Muscle of leg (tissue), 16 donors: ENCODE measurements at places on chromosomes 6 and 20. TPM values are rescaled to one million over a fixed set of nuclear protein-coding genes. Genes with fewer than 3 reads are reported as not detected.
A peak's percentile ranks its signal among the peaks of the same experiment; 100 is the strongest.

ITPR3 gene
- 4.1 TPM for total RNA-seq

MUC21 gene
- not detected for total RNA-seq

SLC13A3 gene
- total RNA-seq: 2.7 TPM

PLA2G7 gene
- 1.2 TPM for total RNA-seq

FBXO5 gene
- total RNA-seq: 12.4 TPM

SMIM29 gene
- total RNA-seq: 12.0 TPM

SLC22A16 gene
- 0.22 TPM for total RNA-seq

KIF25 gene
- 1.8 TPM for total RNA-seq

GABRR1 gene
- 0.40 TPM for total RNA-seq

POU5F1 gene
- 0.13 TPM for total RNA-seq

SALL4 gene
- total RNA-seq: 0.18 TPM

SUMO4 gene
- 2.2 TPM for total RNA-seq

SIRPG gene
- total RNA-seq: not detected

PAQR8 gene
- 4.7 TPM for total RNA-seq

DEFB116 gene
- total RNA-seq: not detected

DNA sequence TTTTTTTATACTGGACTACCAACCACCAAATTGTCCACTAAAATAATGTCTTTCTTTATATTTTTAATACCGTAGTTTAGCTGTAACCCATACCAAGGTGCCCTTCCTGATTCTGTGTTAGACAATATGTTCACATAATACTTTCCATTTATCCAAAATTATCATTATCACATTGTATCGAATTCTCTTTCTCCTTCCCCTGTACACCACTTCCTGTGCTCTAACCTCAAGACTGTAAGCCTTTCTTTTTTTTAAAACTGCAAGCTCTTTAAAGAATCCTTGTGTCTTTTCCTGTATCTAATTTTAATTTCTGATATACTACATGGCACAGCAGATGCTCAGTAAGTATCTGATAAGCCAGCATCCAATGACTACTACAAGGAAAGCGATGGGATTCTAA, 917.5 kb downstream of the EYS start:
- no peak for DNase-seq

GRCh38 chr6:16953446-16953845, 148.4 kb upstream of the STMND1 start:
- DNase-seq: no peak

DNA sequence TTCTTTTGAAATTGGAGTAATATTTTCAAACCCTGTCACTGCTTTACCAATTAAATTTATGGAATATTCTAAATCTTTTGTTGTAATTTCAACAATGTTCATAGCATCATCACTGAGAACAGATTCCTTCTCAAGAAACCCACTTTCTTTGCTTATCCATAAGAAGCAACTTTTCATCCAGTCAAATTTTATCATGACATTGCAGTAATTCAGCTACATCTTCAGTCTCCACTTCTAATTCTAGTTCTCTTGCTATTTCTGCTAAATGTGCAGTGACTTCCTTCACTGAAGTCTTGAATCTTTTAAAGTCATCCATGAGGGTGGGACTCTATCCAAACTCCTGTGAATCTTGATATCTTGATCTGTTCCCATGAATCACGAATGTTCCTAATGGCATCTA, 132.4 kb downstream of the INSM1 start:
- no peak for DNase-seq

DNA sequence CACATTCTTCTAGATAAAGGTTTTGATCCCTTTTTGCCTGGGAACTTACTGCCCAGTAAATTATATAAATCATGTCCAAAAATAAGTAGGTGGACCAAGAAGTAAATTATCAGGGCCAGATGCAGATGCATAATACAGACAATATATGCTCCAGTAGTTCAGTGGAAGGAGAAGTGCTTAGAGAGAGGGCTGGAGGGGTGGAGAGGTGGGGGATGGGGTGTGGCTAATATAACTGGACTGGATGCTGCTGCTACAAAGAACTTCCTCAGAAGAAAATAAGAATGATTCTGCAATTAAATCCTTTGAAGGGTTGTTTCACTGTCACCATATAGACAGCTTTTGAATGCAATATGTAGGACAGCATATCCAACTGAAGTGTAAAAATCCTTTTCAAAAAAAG, 14.8 kb upstream of the TFAP2D start:
- no peak for DNase-seq

DNA sequence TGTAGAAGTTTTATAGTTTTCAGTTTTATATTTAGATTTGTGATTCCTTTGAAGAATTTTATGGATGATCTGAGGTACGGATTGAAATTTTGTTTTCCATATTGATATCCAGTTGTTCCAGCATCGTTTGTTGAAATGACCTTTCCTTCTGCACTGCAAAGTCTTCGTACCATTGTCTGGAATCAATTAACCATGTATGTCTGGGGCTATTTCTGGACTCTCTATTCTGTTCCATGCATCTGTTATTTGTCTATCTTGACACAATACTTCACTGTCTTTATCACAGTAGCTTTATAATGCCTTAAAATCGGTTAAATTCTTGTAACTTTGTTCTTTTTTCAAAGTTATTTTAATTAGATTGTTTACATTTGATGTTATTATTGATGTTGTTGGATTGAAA, 154.9 kb downstream of the FARS2 start:
- DNase-seq: no peak

- DNase-seq: no peak
Measured at GRCh38 chr6:26292709-26293108, 72.3 kb upstream of the BTN3A2 start.

DNA sequence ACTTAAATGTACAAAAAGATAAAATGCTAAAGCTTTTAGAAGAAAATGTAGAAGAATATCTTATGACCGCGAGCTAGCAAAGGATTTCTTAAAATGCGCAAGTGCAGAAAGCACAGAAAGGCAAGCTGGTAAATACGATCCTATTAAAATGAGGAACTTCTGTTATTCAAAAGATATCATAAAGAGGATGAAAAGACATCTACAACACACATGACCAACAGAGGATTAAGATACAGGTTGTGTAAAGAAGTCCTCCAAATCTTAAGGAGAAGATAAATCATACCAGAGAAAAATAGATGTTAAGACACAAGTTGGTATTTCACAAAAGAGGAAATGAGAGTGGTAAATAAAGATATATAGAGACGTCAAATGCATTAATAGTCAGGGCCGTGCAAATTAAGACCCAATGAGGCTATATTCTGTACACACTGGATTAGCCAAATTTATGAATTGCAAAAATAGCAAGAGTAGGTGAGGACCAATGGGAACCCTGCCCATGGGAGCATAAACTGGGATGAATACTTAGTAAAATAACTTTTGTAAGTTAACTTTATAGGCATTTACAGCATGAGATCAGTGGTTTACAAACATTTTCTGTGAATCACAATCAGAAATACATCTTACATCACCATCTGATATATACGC, 23.0 kb downstream of the APCDD1L start:
- DNase-seq: no peak

DNA sequence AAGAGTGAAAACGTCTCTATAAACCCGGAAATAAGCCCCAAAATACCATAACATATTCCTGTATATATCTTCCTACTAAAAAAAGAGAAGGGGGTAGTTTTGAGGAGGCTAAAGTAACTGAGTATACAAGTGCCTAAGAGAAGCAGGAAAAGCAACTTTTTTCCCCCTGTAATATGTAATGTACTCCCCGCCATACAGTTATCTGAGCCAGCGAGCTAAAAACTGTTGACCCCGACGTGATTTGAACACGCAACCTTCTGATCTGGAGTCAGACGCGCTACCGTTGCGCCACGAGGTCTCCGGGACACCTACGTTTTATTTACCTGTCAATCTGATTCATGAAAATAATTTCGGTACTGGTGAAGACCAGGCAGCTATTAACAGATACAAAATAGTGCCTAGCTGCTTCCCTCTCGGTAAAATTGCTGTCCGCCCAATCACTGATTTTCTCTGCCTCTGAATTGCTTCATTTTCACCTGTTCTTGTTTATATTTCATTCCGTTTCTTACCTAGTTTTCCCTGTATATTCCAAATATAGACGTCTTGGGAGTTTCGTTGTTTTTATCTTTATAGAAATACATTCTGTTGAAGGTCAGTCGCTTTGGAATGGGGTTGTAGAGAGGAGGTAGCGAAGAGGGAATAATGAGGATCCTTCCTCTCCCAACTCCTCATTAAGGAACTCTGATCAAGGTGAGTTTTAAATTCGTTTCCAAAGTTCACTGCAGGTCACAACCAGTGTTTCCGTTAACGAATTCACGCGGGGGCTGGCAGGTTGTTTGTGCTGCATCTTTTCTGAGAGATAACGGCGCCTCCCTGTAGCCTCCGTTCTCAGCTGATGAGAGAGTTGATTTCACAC, 33.6 kb upstream of the BTN3A2 start:
- DNase-seq: no peak

- DNase-seq: no peak
Measured at GRCh38 chr6:155103816-155104366, 108.8 kb downstream of the TIAM2 start.

- no peak for DNase-seq
Measured at GRCh38 chr20:32984196-32984595, 20.0 kb downstream of the SUN5 start.

DNA sequence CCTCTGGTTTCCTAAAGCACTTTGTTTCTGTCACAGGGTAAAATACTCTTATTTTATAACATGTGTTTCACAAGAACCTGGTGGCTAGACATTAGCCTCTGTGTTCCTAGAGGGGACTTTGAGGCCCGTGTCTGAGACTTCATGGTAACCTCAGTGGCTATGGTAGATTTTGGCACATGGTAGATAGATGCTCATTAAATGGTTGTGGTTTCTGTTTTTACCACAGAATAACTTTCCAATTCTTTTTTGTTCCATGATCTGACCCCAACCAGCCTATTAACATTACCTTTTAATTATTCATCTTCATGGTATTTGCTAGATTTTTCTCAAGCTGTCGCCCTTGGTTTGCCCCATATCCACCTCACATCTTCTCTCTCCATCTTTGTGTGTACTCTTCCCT, 34.3 kb downstream of the CCN2 start:
- DNase-seq: no peak

DNA sequence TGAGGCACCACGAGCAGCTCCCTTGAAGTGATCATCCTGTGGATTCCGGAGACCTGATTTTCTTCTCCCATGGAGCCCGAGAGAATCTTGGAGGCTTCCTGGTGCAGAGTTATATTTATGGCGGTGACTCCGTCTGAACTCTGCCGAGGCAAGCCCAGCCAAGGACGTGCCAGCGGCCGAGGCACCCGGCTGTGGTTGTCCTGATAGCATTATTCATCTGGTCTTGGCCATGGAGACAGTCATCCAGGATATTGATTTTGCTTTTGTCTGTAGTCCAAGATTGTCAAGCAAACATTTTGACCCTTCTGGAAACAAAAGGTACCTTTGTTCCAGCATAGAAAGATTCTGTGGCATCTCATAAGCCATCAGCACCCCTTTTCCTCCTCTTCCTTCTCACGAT, 163.3 kb downstream of the SCML4 start:
- DNase-seq: no peak

GRCh38 chr6:111810294-111811131, 62.7 kb downstream of the FYN start:
- DNase-seq: no peak

GRCh38 chr6:38847497-38847896, 132.4 kb downstream of the DNAH8 start:
- DNase-seq: no peak

DNA sequence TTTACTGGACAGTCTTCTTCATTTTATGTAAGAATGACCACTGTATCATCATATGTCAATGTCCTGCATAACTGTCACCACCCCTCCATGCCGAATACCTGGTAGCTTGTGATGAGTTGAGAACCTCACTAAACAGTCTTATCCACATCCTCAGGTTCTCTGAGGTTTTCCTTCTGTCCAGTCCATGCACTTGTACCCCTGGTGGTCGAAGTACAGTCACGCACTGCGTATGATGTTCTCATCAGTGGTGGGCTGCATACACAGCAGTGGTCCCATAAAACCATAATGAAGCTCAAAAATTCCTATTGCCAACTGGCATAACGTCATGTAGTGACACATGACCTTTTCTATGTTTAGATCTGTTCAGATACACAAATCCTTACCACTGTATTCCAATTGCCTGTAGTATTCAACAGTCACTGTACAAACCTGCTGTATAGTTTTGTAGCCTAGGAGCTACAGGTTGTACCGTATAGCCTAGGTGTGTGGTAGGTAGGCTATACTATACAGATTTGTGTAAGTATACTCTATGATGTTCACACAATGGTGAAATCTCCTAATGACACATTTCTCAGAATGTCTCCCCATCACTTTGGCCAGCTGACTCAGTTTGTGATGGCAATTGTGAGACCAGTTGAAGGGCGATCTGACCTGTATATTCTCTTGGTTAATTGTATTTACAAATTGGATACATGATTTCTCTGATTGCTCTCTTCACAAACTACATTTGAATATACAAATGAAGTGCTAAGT, 31.3 kb upstream of the SDCBP2 start:
- no peak for DNase-seq

GRCh38 chr6:40937491-40937890, 101.5 kb downstream of the UNC5CL start:
- DNase-seq: no peak

DNA sequence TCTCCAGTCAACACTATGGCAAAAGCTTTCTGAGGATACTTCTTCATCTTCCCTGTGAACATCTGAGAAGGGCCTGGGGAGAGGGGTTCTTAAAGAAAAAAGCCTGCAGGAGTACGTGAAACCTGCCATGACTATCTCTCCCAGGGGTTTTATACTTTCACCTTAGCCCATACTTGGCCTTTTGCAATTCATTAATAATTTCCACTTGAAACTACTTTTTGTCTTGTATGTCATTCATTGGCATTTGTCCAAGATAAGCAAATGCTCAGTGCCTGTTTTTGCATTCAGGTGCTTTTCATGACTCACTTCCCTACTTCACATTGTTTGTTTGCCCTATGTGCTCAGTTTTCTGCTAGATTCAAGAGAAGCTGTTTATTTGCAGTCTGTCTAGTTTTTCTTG, 580.3 kb upstream of the GJE1 start:
- DNase-seq: peak; percentile 64

DNA sequence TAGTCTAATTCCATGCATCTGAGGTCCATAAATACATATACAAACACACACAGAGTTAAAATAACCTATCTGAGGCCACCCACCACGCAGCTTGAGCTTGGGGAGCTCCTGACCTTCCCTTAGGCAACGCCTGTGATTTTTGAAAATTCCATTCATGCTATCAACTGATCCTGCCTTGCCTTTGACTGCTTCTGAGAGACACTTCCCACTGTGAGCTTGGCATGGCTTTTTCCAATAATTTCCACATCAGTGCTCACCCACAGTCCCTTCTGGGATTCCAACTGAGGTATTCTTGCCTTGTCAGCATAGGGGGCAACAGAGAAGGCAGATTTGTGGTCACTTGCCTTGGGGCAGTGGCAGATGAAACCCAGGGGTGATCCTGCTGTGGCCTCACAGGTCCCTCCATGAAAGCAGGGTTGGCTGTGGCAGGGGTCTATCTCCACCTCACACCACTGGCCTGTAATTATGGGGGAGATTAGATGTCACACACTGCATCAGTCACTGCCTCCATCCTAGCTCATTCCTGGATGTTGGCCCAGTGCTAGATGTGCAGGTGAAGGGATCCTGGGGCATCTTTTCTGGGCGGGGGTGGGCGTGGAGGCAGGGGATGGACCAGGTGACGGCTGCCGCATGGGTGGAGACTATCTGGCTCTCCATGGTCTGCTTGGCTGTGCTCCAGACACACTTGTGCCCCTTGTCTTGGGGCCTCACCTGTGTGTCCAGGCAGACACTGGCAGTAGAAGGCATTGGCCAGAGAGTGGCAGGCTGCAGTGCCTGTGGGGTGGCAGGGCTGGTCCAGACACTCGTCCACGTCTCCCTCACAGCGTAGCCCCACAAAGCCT, 11.2 kb upstream of the GPSM3 start:
- DNase-seq: no peak
